ENCODE measurements at places on chromosomes 16 and 17. TPM values are rescaled to one million over a fixed set of nuclear protein-coding genes. Genes with fewer than 3 reads are reported as not detected.

Gene MRPL27
- total RNA-seq: 28.4 TPM

Gene CAPNS2
- total RNA-seq: 0.99 TPM

Gene RPAIN
- 45.1 TPM for total RNA-seq

Gene MRPS7
- total RNA-seq: 41.2 TPM

Gene FOXN1
- not detected for total RNA-seq

Gene PYY
- total RNA-seq: not detected

Gene NAGS
- 3.5 TPM for total RNA-seq

Gene CDH5
- total RNA-seq: not detected

Gene TGFB1I1
- 51.1 TPM for total RNA-seq

Gene HEATR9
- not detected for total RNA-seq

Gene CCL5
- total RNA-seq: not detected

Gene CTF1
- 6.1 TPM for total RNA-seq

Gene TMC8
- not detected for total RNA-seq

Gene HS3ST2
- total RNA-seq: not detected

Gene ANKRD40CL
- not detected for total RNA-seq

Gene ITGAX
- 0.17 TPM for total RNA-seq

Gene LPO
- total RNA-seq: not detected

Gene ZPBP2
- not detected for total RNA-seq

Gene CNGB1
- total RNA-seq: not detected

Gene SULT1A2
- 0.15 TPM for total RNA-seq

Gene GAS2L2
- not detected for total RNA-seq

Gene CCL4L2
- total RNA-seq: not detected

Gene HOXB4
- 5.8 TPM for total RNA-seq

Gene FBXO39
- total RNA-seq: 0.15 TPM

Gene GRAPL
- 0.66 TPM for total RNA-seq

Gene MT1M
- 5.1 TPM for total RNA-seq

Gene AMZ2
- 95.0 TPM for total RNA-seq

Gene SEPTIN12
- total RNA-seq: not detected

Gene PDE6G
- not detected for total RNA-seq

Gene TMEM238L
- not detected for total RNA-seq

Gene CD7
- total RNA-seq: 0.66 TPM

Gene RNU2-1
- not detected for total RNA-seq

Gene CRHR1
- total RNA-seq: not detected

Gene TBC1D3G
- not detected for total RNA-seq

Gene UBE2G1
- total RNA-seq: 29.1 TPM

Gene CDH15
- 0.66 TPM for total RNA-seq

Gene ARSG
- 2.2 TPM for total RNA-seq

Gene EPOP
- 0.99 TPM for total RNA-seq

Gene CD300H
- not detected for total RNA-seq

Gene HBA1
- total RNA-seq: not detected

Gene IFT20
- total RNA-seq: 49.0 TPM

Gene SEZ6L2
- total RNA-seq: 4.1 TPM

Gene C1QL1
- 0.99 TPM for total RNA-seq

Gene SLFN5
- total RNA-seq: 142 TPM

Gene SCNN1B
- not detected for total RNA-seq

Gene PRAC2
- not detected for total RNA-seq

Gene TNS4
- under 0.01 TPM for total RNA-seq

Gene RAB11FIP4
- 1.2 TPM for total RNA-seq

Gene TBC1D3K
- total RNA-seq: not detected

Gene RDM1
- total RNA-seq: 0.87 TPM

Gene ASPHD1
- 6.5 TPM for total RNA-seq

Gene ZP2
- not detected for total RNA-seq

Gene GOSR1
- 48.1 TPM for total RNA-seq

Gene DBNDD1
- 3.1 TPM for total RNA-seq

Gene TOP2A
- total RNA-seq: 149 TPM

Gene HOXB6
- 0.83 TPM for total RNA-seq

Data from smooth muscle cell of trachea (primary cell).